ENCODE measurements at places on chromosomes 5 and 9.

GRCh38 chr9:92641092-92641809 lies 28.7 kb downstream of the IPPK start:
- DNase-seq, result peak; percentile 55

- DNase-seq, result no peak
These were observed 21.9 kb upstream of the VDAC1 start for GRCh38 chr5:134026521-134027287.

DNA sequence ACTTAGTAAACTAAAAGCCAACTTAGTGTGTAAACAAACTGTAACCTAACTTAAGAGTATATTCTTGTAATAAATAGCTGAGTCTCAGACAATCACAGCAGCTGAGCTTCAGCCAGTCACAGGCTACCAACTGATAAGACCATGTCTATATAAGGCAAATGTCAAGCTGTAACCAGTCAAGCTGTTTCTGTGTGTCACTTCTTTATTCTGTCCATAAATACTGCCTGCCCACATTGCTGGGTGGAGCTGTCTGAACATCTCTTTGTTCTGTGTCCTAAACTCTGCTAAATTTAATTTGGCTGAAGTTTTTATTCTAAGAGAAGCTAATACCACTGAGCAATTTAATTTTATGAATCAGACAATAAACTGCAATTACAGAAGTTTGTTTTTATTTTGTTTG lies 412.1 kb upstream of the CDH10 start:
- DNase-seq, result no peak

DNA sequence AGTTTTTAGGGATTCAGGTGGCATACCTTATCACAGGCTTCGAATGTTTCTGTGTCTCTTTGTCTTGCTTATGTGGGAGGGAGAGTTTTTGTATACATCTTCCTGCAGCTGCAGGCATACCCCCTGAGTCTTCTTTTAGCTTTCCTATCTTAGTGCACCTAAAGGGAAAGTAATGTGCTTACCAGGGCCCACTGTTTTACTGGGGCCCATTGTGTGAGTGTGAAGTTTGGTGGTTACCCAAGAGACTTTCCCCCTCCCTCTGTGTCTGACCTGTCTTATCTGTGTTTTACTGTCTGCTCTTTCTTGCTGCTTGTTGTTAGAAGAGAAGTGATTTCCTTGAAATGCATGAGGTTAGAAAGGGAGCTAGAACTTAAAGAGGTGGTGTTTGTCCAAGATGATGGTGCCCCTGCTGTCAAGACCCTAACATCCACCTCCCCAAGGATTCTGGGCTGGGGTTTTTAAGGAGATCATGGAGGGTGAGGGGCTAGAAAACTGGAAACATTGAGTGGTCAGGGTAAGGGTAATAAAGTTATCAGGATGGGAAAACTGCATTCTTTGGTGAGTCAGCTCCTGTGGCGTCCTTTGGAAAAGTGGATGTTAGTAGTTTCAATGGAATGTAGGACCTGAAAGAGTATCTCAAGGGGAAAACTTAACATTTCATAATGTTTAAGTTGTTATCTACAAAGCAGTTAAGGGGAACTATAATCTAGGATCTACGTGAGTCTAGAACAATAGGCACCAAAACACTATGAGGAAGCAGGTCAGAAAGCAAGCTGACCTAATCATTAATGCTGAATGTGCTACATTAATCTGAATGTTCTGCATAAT lies 583.5 kb upstream of the TUSC1 start:
- no peak for DNase-seq
